Omental fat pad (tissue), 4 donors: ENCODE measurements at places on chromosomes 5 and 9.

DNA sequence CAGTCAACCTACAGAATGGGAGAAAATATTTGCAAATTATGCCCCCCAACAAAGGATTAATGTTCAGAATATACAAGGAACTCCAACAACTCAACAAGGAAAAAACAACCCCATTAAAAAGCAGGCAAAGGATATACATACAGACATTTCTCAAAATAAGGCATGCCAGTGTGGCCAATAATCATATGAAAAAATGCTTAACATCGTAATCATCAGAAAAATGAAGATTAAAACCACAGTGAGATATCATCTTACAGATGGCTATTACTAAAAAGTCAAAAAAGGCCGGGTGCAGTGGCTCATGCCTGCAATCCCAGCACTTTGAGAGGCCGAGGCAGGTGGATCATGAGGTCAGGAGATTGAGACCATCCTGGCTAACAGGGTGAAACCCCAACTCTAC lies 103.2 kb downstream of the KLHL3 start:
- DNase-seq: no peak

DNA sequence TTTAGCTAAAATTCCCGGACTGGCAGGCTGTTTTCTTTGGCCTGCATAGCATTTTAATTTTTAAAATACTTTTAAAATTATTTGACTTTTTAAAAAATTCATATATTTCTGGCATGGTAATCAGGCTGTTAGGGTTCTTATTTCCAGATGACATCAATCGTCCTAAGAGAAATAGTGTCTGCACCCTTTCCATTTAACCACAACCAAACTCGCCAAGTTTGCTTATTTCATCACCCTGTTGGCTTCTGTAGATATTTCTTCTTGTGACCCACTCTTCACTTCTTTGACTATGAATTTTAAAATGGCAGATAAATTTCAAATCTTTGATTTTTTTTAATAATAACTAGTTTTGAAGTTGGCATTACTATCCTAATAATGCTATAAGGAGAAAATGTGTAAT lies 675.7 kb upstream of the FTMT start:
- no peak for DNase-seq

DNA sequence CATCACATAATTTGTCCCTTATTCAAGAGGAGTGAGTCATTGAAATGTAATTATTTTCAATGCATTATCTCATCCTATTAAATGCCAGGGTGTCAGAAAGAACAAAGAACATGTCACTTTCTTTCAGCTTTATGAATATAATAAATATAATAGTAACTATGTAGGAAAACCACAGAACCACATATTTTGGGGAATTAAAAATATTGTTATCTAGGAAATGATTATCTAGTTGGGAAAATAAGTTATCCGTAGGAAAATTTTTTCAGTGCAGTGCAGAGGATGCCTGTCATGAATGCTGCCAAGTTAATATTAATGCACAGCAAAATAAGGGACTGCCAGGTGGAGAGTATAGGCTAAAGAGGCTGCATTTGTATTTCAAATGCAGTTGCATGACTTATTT lies 844.8 kb downstream of the MAT2B start:
- DNase-seq: no peak

DNA sequence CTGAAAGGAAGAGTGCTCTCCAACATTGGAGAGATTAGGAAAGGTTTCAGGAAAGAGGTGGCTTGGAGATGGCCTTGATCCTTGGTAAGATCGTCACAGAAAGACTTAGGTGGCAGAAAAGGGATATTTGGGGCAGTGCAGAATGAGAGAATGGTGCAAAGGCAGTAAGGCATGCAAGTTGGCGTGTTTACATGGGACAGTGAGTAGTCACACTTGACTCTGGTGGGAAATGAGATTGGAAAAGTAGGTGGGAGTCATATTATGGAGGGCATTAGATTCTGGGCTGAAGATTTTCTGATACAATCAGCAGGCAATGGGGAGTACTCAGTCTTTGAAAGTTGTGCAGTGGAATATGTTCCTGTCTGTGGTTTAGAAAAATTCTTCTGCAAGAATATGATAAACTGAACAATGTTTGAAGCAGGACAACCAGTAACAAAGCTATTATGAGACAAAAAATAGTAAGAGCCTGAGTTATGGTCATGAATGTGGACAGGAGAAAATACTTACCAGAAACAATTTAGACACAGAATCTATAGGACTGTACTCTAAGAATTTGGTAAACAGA lies 76.2 kb upstream of the ANKRD55 start:
- DNase-seq: no peak

DNA sequence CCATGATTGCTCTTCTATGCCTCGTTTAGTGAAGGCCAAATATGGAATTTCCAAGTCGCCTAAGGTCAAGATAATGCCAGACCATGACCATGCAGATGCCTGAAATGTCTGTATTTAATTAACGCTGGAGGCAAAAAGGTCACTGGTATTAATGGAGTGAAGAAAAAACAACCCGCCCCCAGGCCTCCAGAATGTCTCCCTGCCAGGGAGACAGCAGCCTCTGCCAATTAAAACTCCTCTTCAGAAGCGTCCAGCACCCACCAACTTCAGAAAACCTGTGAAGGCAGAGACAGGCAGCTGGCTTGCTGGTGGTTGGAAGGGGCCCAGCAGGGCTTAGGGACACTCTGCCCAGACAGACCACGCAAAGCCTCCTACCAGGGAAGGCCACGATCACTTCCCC lies 94.4 kb downstream of the VAV2 start:
- DNase-seq: no peak

- DNase-seq: no peak
Measured at GRCh38 chr5:59769832-59770231, 123.7 kb downstream of the PDE4D start.

- DNase-seq: no peak
Measured at GRCh38 chr5:165149431-165149830, 1644.0 kb downstream of the MAT2B start.

- no peak for DNase-seq
Measured at GRCh38 chr5:10308844-10309243, 1.1 kb upstream of the CMBL start.

- no peak for DNase-seq
Measured at GRCh38 chr9:121823451-121824169, 172.2 kb downstream of the DAB2IP start.

DNA sequence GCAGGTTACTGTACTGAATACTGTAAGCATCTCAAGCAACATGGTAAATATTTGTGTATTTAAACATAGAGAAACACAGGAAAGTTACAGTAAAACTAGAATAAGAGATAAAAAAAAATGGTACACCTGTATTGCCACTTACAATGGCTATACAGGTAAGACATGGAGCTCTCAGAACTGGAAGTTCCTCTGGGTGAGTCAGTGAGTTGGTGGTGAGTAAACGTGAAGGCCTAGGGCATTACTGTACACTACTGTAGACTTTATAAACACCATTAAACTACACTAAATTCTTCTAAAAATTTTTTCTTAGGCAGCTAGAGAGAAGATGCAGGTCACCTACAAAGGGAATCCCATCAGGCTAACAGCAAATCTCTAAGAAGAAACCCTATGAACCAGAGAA lies 872.9 kb downstream of the TAF11L14 start:
- no peak for DNase-seq

GRCh38 chr5:139294374-139295165 lies 1.0 kb downstream of the MATR3 start:
- peak; percentile 70 for DNase-seq

GRCh38 chr9:88925481-88925880 lies 65.8 kb upstream of the S1PR3 start:
- DNase-seq: no peak

DNA sequence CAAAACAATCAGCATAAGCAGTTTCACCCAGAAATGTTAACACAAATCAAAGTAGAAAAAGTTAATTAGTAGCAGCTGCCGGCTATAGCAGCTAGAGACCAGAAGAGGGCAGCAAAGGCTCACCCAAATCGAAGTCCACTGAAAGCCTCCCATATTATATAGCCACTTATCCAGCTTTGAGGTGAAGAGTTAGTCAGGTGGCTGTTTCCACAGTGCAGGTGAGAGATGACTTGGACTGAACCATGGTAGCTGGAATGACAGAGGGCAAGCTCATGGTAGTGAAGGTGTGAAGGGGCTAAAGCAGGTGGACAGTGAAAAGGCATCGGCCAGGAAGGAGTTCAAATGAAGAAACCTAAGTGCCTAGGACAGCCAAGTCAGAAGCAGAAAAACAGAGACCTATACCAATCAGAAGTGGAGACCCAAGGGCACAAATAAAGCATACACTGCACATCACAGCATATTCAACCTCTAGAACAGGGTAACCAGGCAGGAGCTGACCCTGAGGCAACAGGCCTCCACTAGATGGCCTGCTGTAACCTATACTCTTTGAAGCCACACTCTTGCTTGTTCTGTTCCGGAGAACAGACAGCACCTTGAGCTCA lies 7.2 kb upstream of the RNF38 start:
- DNase-seq: no peak
